ENCODE measurements at places on chromosomes 12 and 14.

DNA sequence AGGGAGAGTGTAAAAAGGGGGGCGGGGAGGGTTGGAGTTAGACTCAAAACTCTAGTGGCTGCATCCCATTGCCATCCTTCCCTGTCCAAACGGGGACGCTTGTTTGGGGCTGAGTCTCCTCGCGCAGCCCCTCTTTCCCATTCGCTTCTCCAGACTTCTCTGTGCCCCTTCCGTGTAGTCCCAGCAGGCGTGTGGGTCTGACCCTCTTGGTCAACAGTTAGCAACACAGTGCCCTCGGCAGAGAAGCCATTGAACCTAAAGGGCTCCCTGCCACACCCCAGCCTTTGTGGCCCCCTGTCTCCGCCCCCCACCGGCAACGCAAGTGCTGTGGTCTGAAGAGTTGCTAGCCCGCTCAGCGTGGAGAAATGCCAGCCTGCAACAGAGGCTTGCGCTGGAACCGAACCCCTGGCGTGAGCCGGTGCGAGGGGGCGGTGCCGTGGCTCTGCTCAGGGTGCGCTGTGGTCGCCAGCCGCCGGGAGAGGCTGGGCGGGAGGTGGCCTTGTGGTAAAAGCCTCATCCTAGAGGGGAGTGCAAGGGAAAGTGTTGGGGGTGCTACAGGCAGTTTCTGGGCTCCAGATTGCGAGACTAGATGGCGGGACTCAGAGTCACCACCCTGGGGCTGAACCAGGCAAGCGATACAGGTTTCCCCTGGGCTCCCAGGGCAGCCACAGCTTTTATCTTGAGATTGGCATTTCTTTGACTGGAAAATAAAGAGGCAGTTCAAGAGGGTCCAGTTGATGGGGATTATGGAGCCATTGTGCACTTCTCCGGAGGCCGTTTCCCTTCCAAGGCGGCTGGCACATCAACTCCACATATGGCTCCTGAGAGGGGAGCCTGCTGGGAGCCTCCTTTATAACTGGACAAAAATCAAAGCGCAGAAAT is 2.1 kb downstream of the PLXNC1 start:
- no peak for DNase-seq

GRCh38 chr14:34685819-34686428 is 28.5 kb downstream of the CFL2 start:
- DNase-seq: no peak

GRCh38 chr14:36844443-36845195 is 183.0 kb downstream of the PAX9 start:
- DNase-seq: no peak

DNA sequence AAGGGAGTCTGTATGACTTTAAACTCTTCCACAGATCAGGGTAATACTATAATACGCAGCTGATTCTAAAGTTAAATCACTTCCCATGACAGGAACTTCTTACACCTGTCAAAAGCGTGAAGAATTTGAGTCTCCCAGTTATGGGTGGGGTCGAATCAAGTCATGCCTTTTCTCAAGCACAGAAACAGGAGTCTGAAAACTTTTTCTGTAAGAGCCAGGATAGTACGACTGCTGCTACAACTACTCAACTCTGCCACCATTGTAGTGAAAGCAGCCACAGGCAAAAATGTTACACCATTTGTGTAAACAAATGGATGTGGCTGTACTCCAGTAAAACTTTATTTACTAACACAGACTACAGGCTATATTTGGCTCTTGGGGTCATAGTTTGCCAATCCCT is 90.3 kb downstream of the DUSP6 start:
- DNase-seq: no peak

DNA sequence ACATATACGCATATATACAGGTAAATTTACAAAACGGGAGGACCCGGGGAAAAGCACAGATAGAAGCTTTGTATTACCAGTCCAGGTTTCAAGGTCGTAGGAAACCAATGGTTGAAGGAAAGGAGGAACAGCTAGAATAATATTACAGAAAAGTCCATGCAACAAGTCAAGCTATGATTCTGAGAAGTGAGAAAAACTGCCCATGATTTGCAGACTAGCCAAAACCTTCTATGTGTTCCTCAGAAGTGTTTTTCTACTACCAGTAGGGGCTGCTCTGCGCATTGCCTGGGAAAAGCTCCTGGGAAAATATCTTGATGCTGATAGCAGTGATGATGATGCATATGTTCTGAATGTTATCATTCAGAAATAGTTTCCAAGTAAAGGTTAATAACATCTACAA is 2.2 kb downstream of the PDZRN4 start:
- no peak for DNase-seq

DNA sequence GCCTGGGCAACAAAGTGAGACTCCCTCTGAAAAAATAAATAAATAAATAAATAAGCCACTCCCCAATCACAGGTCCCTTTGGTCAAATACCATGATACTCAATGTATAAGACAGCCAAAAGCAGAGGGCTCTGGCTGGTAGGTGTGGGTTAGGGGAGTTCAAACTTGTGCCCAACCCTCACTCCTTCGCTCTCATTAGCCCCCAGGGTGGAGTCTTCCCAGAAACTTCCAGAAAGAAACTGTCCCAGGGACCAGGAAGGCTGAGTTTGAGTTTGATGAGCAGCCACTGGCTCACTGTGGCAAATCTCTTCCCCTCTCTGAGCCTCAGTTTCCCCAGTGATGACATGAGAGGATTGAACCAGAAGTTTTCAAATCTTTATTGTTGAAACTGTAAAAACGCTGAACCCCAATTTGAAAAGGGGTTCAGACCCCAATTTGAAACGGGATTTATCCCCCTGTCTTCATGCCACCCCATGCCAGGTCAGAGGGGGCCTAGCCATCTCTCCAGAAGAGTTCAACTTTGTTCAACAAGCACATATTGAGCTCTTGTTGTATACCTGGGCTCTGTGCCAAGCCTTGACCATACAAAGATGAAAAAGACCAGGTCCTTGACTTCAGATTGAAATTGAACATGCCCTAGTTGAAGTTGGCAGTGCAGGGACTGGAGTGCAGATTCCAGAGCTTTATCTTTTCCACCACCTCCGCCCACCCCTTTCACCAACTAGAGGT is 9.1 kb upstream of the FAM222A start:
- no peak for DNase-seq

DNA sequence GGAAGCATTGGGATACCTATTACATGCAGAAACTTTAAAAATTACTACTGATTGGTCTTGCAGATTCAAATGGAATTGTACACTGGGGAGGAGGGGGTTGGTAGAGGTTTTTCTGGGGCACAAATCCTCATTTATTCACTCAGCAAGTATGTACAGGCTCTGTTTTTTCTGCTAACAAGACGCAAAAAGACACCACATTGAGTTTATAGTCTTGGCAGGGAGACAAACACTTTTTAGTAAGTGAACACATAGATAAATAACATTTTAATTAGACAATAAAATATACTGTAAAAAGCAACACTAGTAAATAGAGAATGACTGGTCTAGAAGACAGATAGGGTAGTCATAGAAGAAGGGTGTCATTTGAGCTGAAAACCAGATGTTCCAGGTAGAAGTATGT is 23.8 kb downstream of the GLIPR1L2 start:
- peak; percentile 27 for DNase-seq

DNA sequence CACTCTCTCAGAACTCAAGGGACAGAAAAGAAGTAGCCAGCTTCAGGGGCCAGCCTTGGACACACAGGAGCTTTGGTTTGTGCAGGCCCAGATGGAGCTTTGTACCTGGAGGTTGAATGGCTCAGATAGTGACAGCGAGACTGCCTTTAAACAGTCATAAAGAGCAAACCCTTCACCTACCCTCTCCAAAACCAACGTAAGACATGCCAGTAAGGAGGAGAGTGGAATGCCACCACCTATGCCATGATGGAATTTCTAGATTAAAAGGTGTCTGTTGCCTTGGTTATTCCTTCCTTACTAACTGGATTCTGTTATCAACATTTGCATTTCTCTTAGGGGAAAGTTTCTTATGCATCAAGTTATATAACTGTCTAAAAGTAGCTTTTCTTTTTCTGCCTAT is 98.1 kb downstream of the EML1 start:
- DNase-seq: no peak

- no peak for DNase-seq
These were observed 207.9 kb downstream of the EFCAB11 start for GRCh38 chr14:89746654-89747053.

Data from AG09309 (cell line).